ENCODE measurements at places on chromosomes 4 and X.

GRCh38 chrX:26574234-26574633, 358.3 kb downstream of the MAGEB5 start:
- peak; percentile 81 for DNase-seq

DNA sequence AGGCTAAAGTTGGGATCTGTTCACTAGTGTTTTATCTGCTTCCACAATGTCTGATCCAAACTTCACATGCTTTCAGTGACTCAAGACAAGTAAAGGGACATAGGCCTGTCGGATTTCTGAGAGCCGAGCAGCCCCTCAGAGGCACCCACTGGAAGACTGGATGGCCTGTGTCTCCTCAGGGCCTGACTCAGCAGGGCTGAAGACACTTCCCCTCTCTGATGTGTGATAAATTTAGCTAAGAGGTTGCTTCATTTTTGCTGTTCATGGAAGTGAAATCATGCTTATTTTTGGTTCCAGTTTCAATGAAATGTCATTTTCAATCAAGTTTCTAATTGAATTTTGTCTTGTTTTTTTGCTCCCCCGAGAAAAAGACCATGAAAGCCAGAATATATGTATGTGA, 93.7 kb downstream of the MXRA5 start:
- no peak for DNase-seq

DNA sequence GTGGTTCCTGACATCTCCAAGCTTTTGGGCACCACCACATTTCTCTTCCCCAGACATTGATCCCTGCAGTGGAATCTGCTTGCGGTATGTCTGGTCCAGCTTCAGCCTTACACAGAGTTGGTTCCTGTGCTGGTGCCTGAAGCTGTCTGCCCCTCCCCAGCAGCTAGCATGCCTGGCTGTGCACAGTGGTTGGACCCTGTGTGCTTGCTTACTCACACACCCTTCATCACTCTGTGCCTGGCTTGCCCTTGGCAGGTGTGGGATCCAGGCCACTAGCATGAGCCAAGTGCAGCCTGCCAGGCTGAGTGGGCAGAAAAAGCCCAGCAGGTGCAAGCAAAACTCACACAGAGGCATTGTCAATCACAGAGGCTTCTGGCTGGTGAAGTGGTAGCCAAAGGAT, 473.8 kb downstream of the ACTRT1 start:
- no peak for DNase-seq

- DNase-seq = no peak
Measured at GRCh38 chr4:36420111-36420679, 138.8 kb downstream of the DTHD1 start.

DNA sequence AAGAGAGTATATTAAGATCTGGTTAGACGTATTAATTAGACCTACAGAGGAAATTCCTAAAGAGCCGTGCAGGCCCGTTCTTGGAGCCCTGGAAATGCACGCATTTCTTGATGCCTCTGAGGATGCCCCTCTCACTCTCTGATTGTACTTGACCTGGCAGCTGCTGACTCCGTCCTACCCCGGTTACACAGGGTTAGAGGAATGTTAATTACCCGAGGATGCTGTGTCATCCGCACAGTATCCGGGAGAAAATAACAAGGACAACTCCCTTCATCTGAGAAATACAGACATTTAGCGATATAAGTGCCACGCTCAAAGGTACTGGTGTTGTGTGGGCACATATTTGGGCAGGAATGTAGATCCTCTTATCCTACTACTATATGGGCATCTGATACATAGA, 404.6 kb upstream of the FAT1 start:
- DNase-seq = peak; percentile 93

- DNase-seq = no peak
Measured at GRCh38 chr4:175787948-175788347, 24.1 kb downstream of the GPM6A start.

GRCh38 chrX:100797359-100797758, 22.8 kb upstream of the CSTF2 start:
- DNase-seq = no peak

DNA sequence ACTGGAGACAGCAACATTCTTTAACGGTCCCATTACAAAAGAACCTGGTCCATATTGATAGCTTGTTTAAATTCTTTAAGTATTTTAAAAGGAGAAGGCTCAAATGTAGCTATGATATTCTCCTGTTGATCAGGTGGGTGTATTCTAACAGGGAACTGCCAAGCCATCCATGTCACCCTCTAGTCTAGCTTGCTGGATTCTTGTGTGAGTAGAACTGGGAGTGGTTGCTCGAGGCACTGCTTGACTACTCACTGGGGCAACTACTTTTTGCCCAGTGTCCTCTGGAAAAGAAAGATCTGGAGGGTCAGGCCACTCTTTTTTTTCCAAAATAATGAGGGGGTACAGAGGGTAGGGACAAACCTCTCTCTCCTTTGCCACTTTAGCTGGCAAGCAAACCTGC, 155.1 kb downstream of the ZNF518B start:
- DNase-seq = no peak

DNA sequence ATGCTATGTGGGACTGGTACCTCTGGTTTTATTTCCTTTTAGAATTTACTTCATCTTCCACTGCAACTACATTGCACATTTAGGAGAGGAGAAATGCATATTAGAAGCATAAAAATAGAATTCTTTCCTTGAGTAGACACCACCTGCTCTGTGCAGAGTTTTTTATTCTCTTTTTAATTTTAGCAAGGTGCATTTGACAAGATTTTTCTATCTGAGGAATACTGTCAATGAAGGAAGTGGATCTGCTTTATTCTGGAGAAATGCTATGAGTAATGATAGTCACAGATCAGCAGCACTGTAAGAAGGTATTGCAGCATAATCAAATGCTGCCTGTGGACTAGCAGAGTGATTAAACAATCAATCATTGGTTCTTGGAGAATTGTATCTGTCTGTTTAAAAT, 1038.3 kb downstream of the RAPGEF2 start:
- DNase-seq = no peak

GRCh38 chr4:188941524-188942119, 802.4 kb downstream of the TRIML1 start:
- peak; percentile 100 for DNase-seq

DNA sequence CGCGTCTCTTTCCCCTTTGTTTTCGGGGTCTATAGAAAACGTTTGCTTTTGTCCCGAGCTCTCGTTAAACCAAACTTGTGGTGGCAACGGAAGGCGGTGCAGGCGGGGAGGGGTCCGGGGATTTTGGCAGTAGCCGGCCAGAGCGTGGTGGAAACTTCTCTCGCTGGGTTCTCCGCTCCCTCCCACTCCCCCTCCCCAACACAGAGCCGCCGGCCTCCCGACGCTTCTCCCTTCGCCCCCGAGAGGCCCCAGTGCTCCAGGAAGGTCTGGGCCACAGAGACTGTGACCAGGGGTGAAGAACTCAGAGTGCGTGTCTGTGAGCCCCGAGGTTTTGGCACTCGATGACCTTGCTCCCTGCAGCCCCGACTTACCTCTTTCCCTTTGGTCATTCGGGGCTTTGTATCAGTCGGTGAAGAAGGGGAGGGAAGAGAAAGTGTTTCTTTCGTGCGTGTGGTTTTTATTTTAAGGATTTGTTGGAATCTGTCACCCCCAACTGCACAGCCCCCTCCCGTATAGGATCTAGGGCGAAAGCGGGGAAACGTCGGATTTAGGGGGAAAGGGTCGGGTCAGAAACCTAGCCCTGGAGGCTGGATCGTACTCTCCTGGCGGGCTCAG, 9.0 kb upstream of the BCOR start:
- no peak for DNase-seq

GRCh38 chrX:24838629-24839028, 144.9 kb downstream of the POLA1 start:
- DNase-seq = peak; percentile 29

GRCh38 chr4:20338841-20339240, 87.1 kb downstream of the SLIT2 start:
- DNase-seq = no peak

DNA sequence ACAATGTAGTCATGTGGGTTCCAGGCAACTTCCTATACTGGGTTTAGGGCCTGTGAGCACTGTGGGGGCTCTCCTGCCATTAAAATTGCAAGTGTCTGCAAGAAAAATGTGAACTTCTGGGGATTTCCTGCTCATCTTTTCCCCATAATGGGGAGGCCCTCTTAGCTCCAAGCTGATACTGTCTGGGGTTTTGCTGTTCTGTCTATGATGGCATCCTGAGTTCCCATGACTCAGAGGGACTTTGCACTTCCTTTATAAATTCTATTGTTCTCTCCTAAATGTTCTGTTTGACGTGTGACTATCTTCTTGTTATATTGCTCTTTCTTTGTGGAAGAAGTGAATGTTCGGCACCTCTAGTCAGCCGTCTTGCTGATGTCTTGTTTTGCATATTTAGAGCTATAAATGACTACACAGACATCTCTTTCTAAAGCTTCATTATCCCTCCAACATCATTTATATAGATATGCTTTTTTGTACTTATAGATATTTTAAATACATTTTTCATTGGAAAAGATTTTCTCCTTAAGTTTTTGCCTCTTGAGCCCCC, 465.8 kb downstream of the NAF1 start:
- DNase-seq = peak; percentile 32

- no peak for DNase-seq
Measured at GRCh38 chrX:118432799-118433198, 62.8 kb upstream of the DOCK11 start.

DNA sequence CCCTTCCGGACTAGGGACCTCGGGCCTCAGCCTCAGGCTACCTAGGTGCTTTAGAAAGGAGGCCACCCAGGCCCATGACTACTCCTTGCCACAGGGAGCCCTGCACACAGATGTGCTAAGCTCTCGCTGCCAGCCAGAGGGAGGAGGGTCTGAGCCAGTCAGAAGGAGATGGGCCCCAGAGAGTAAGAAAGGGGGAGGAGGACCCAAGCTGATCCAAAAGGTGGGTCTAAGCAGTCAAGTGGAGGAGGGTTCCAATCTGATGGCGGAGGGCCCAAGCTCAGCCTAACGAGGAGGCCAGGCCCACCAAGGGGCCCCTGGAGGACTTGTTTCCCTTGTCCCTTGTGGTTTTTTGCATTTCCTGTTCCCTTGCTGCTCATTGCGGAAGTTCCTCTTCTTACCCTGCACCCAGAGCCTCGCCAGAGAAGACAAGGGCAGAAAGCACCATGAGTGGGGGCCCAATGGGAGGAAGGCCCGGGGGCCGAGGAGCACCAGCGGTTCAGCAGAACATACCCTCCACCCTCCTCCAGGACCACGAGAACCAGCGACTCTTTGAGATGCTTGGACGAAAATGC, at the start of gene WAS:
WAS (plus strand) TSS at position 389 of the 572 bp plus-strand sequence; CDS start at position 444, 55 bp downstream.
- DNase-seq = no peak

GRCh38 chrX:67328476-67328875, 215.3 kb upstream of the AR start:
- DNase-seq = no peak

GRCh38 chr4:140103676-140104075, 50.3 kb downstream of the MAML3 start:
- peak; percentile 73 for DNase-seq

DNA sequence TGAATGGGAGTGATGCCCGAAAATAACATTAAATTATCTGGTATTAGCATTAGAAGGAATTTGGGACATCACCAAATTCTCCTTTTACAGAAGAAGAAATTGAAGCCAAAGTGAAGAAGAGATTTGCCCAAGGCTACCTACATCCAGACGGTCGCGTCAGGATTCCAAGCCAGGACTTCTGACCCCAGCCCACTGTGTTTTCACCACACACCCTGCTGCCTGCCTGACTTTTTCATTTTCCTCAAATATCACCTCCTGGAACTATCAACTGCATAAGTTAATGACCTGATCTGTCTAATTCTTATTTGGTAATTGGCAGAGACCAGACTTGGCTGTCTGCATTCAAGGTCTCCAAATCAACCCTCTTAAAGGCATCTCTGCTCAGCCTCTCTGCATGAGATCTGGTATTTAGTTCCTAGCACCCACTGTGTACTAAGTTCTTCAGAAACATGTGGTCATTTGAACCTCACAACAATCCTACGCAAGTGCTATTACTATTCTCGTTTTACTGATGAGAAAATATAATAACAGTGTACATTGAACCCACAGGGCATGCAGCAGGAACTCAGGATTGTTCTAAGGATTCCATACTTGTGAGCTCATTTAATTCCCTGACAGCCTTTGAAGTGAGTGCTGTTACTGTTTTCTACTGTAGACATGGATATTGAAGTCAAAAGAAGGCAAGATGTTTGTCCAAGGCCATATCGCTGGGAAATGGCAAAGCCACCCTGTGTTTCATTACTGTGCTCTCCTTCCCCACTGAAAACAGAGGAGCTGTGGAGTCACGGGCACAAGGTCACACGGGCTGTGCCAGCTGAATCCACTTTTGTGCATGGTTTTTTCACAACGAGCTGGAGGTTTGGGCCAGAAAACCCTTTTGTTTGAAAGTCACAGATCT, 195.2 kb upstream of the C1QTNF7 start:
- peak; percentile 90 for DNase-seq

- no peak for DNase-seq
Measured at GRCh38 chrX:9352243-9352642, 112.6 kb upstream of the TBL1X start.

DNA sequence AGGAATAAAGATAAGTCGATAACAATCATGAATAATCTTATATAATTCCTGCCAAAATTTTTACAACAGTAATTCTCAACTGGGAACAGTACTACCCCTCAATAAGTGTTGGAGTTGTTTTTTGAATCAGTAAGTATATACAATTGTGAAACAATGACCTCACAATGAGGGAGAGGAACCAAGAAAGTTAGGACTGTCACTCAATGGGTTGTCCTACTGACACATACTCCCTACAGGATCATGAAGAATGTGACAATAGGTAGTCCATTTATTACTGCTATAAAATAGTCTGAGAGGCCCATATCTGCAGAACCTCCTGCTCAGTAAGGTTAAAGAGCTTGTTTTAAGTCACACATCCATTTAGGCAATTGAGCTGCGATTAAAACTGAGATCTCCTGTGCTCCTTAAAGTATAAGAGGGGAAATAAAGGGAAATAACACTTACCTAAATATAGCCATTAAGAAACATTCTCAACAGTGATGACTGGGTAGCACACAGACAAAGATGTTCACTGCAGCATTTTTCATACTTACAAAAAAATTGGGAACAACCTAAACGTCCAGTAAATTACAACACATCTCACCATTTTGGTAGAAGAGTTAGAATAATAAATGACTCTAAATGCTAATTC, 26.2 kb downstream of the FBXW7 start:
- DNase-seq = no peak

DNA sequence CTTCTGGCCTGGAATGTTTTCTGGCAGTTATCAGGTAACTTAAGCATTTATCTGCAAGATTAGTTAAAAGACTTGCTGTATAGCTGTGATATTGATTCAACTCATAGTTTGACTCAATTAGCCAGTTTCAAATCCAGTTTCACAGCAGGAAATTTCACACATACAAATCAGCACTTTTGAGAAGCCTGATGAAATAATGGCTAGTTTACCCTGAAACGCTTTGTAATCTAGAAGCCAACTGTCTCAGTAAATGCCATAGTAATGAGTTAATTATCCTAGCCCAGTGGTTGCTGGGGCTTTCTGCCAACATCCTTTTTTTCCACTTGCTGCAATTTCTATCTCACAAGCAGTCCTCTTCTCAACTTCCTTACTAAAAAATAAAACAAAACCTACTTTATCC, 53.1 kb downstream of the ARHGEF38 start:
- peak; percentile 6 for DNase-seq

DNA sequence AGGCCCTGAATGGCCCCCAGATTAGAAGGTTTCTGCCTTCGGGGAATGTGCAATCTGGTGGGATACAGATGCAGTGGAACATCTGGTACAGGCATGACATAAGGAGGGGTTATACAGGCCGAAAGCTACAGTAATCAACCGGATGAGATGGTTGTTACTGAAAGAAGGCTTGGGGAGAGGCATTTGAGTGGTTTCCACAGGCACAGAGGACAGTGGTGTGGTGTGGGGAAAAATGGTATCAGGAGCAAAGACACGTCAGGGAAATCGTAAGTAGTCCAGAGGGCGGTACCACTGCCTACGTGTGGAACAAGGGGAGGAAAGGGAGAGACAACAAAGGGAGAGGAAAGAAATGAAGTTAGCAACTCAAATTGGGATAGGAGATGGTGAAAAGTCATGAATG, 3.0 kb downstream of the PDLIM3 start:
- no peak for DNase-seq
